ENCODE measurements at places on chromosomes 7 and 10. TPM values are rescaled to one million over a fixed set of nuclear protein-coding genes. Genes with fewer than 3 reads are reported as not detected.

DNA sequence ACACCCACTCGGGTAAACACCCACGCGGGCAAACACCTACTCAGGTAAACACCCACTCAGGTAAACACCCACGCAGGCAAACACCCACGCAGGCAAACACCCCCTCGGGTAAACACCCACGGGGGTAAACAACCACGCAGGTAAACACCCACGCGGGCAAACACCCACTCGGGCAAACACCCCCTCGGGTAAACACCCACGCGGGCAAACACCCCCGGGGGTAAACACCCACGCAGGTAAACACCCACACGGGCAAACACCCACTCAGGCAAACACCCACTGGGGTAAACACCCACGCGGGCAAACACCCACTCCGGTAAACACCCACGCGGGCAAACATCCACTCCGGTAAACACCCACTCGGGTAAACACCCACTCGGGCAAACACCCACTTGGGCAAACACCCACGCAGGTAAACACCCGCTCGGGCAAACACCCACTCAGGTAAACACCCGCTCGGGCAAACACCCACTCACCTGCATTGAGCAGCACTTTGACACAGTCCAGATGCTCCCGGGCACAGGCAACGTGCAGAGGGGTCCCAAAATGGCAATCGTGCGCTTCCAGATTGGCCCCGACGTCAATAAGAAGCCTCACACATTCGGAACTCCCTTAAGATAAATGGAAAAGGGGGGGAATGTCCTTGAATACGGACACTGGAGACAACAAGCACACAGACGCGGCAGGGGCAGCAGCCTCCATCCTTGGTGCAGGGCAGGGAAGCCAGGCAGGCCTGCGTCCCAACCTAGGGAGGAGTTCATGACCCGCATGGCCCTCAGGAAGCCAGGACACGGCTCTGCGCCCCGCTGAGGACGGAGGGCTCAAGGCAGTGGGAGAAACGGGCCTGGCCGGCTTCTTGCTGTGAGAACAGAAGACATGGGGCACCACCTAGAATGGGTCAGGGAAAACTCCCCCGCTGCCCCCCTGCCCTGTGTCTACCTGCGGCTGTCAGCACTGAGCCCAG is 17.6 kb downstream of the ASB13 start:
- no peak for DNase-seq

GRCh38 chr10:105383978-105384377 is 742.9 kb downstream of the SORCS3 start:
- no peak for DNase-seq

DNA sequence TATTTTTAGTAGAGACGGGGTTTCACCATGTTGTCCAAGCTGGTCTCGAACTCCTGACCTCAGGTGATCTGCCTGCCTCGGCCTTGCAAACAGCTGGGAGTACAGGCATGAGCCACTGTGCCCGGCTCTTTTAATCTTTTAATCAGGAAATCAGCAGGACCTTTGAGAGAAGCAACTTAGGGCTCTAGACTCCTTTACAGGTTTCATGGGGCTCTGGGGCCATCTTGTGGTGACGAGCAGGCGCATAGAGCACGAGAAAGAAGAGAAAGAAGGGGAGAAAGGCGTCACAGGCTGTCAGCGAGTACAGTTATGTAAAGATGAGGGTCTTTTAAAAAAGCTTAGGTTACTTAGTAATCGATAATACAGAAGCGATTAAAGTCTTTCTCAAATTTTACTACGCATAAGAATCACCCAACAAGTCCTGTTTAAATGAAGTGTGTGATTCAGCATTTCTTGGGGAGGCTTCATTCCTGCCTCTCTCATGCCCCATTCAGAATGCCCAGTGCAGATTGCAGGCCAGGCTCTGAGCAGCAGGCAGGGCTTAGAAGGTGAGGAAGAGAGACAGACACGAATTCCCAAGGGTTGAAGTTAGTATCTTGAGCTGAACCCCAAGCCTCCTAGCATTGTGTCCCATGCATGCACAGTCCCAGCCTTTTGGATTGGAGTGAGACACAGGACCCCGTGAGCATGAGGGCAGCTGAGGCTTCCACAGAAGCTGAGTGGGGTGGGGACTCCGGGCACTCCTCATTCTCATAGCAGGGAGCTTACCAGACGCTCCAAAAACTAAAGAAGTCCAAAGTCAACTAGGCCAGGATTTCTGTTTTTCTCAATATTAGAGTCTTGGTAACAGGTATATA is 23.6 kb upstream of the PFKP start:
- peak; percentile 80 for DNase-seq

- no peak for DNase-seq
Observed at GRCh38 chr10:33804584-33804983, 470.1 kb upstream of the NRP1 start.

ATOH7 gene
- not detected for total RNA-seq

GRCh38 chr10:77800320-77800719 is 126.2 kb downstream of the DLG5 start:
- DNase-seq = no peak

DNA sequence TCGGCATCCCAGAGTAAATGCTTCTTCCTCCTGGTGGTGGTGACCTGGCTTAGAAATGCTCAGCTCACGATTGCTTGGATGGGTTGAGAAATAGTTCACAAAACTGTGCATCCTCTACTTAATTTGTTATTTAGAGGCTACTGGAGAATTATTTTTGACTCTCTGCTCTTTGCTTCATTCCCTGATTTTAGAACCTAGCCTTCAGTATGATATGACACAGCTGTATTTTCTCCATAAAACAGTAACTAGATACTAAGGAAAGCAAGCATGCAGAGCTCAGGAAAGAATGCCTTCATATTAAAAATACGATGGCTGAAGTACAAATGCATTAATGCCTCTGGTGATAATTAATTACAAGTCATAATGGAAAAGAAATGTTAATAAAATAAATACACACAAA is 602.0 kb upstream of the COBL start:
- no peak for DNase-seq

CTAGE8 gene
- 4.3 TPM for total RNA-seq

DNA sequence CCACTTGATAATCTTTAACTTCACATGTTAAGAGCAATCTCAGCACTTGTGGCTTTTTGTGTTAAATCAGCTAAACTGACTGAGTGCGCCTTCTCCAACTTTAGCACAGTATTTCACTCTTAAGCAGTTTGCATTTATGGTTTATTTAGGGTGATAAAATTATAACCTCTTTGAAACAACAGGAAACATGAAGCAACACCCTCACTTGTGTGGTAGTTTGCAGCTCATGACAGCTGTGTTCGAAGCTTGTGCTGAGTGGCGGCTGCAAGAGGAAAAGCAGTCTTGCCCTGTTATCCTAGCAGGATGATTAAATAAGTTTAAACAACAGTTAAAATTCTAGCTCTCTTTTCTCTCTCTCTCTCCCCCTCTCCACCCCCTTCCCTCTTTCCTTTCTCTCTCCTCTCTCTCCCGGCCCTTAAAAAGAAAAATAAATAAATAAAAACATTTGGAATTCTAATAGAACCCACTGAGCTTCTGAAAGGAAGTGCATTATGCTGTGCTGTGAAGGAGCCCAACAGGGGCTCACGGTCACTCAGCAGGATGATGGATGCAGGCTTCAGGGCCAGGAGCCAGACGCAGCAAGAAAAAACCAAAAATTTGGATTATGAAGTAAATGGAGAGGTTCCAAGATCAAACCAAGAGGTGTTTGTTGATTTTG is 25.2 kb downstream of the OGDH start:
- no peak for DNase-seq

GRCh38 chr10:17882557-17882956 is 69.2 kb upstream of the SLC39A12 start:
- no peak for DNase-seq

SLC29A3 gene
- total RNA-seq = 5.1 TPM

DNA sequence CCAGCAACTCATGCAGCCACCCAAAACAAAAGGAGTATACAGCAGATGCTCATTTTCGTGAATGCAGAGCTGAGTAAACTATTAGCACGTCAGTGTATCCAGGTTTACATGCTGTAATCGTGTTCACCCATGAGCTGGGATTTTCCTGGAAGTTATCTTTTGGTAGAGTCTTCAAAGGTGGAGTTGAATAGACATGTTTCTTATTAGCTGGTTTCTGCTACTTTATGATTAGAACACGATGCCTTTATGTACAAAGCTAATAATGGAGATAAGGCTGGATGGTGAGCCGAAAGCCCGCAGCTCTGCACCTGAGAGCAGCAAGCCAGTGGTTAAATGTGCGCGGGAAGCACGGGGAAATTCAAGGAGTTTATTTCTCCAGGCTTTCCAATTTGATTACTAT is 123.8 kb downstream of the ADARB2 start:
- DNase-seq = no peak

HABP2 gene
- total RNA-seq = not detected

DNA sequence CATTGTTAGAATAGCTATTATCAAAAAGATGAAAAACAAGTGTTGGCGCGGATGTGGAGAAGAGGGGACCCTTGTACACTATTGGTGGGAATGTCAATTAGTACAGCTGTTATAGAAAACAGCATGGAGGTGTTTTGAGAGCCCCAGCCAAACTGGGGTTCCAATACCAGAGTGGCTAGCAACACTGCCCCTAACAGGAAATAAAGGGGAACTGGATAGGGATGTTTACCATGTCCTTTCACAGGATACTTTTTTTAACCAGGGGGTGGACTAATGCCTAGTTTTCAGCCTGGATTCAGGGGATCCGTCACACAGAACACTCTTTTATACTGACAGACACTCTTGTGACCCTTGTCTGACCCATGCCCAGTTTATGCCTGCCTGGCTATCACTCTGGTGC is 6.9 kb upstream of the GSTK1 start:
- no peak for DNase-seq

CTNNA3 gene
- total RNA-seq = 0.13 TPM

SFTPA1 gene
- not detected for total RNA-seq

GRCh38 chr7:109950256-109950655 is 1140.7 kb upstream of the LRRN3 start:
- no peak for DNase-seq

DNA sequence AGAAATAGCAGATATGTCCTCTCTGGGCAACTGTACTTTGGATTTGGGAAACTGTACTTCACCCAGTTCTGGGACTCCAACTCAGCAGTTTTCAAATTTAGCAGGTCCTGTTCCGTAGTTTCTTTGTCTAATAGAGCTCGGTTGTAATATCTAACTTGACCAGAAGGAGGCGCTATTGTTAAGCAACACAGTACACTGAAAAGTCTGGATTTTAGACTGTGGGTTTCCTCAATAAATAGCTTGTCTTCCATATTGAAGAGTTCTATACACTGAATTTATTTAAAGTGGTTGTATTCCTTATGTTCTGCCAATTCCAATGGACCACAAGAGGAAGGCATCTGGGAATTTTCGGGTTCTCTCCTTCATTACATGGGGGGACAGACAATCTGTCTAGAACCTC is 39.8 kb downstream of the ELFN1 start:
- DNase-seq = no peak

ZNRF2 gene
- total RNA-seq = 48.0 TPM

DNA sequence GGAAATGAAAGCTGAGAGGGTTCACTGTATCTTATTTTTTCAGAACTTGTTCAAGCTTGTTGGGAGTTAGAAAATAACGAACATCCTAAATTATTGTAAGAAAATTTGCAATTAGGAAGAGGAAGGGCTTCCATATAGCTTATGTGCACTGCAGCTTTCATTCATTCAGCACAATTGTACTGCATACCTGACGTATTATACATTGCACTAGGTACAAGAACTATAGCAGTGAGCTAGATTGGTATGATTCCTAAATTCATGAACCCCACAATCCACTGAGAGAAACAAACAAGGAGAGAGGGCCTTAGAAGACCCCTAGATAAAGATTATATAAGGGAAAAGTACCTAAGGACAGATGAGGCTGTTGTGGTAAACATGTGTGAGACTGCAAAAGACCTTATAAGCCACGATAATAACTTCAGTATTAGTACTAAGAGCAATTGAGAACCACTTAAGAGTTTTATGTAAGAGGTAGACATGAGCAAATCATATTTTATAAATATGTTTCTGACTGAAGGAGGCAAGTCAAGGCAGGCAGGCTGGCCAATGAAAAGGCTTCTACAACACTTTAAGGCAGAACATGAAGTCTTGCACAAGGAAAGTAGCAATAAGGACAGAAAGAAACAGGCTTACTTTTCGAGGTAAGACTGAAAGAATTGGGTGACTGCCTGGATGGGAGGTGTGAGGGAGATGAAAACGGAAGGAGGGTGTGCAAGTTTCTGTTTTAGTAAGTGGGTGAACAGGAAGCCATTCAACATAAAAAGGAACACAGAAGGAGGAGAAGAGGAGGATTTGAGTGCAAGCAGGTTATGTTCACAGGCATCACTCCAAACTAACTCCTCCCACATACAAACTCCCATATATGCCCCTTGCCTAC is 77.9 kb upstream of the LRRN3 start:
- peak; percentile 7 for DNase-seq

AS3MT gene
- 19.2 TPM for total RNA-seq

DNA sequence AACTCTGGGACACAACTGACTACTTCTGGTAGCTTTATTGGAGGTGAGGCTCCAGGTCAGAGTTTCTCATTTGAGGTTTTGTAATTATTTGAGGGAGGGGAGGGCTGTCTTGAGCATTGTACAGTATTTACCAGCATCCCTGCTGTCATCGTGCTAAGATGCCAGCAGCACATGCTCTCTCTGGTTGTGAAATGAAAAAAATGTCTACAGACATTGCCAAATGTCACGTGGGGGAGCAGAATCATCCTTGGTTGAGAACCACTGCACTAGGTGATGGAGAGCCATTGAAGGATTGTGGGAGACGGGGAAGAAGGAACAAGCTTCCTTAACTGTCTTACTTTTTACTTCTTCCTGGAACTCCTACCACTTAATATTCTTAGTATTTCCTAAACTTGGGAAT is 5.0 kb downstream of the SEPTIN7 start:
- DNase-seq = no peak
